ENCODE measurements at places on chromosomes 5 and 9.

- no peak for DNase-seq
Measured at GRCh38 chr5:1086137-1086536, 25.7 kb downstream of the SLC12A7 start.

GRCh38 chr9:93124793-93125192 is 9.3 kb downstream of the NINJ1 start:
- DNase-seq = no peak

GRCh38 chr9:3880851-3881250 is 355.1 kb upstream of the RFX3 start:
- DNase-seq = peak; percentile 94

DNA sequence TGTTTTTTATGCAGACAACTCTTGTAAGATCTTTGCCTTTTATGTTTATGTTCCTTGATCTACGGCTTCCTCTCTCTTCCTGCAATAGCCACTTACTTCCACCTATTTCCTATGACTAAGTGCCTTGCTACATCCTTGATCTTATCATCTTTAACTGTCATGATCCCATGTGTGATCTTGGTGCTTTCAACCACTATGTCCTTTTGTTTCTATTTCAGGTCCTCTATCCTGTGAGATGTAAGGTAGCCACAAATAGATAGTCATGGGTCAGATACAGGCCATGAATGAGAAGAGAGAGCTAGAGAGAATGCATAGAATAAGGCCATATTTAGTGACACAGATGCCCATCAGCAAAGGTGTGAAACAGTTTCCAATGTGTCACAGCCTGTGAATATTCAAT is 243.6 kb upstream of the HAPLN1 start:
- DNase-seq = no peak

DNA sequence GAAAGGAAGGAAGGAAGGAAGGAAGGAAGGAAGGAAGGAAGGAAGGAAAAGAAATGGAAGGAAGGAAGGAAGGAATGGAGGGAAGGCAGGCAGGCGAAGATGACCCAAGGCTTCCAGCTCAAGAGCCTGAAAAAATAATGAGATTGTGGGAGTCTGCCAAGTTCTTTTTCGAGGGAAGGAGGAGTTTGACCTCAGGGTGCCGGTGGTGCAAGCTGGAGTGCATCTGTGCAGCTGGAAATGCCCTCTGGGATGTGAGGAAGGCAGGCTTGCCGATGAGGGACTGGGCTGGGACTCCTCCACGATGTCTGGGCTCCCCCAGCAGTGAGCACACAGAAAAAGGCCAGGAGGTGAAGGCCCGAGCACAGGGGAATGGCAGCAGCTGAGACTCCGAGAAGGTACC is 154.9 kb upstream of the DAPK1 start:
- no peak for DNase-seq

GRCh38 chr5:98927989-98928872 is 576 bp downstream of the CHD1 start:
- DNase-seq = no peak

- DNase-seq = no peak
Measured at GRCh38 chr9:92291577-92291976, 1.9 kb downstream of the IARS1 start.

- no peak for DNase-seq
Measured at GRCh38 chr5:19401032-19401431, 587.0 kb downstream of the CDH18 start.

DNA sequence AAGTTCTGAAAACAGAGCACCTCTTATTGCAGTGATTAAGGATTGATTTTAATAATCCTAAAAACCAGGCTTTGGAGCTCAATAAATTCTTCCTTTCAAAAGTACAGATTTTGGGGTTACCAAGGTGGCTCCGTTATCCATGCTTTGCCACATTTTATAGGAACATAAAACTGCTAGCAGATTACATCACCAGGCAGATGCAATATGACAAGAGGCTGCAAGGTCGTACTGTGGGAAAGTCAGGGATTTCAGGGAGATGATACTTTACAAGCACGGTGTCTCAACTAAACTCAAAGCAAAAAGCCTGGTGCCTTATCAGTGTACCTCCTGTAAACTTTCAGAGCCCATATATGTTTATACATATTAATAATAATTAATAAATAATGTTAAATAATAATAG is 28.6 kb downstream of the ADAMTSL1 start:
- DNase-seq = no peak
